Stimulated activated CD4-positive, alpha-beta T cell treated with anti-CD3 and anti-CD28 coated beads, Interleukin-1b, Interleukin-23, amount 100 ng/mL, for 1 hour (primary cell): ENCODE measurements at places on chromosomes 4 and X.

GRCh38 chr4:184288451-184289178 lies 70.9 kb upstream of the ENPP6 start:
- DNase-seq, result no peak

DNA sequence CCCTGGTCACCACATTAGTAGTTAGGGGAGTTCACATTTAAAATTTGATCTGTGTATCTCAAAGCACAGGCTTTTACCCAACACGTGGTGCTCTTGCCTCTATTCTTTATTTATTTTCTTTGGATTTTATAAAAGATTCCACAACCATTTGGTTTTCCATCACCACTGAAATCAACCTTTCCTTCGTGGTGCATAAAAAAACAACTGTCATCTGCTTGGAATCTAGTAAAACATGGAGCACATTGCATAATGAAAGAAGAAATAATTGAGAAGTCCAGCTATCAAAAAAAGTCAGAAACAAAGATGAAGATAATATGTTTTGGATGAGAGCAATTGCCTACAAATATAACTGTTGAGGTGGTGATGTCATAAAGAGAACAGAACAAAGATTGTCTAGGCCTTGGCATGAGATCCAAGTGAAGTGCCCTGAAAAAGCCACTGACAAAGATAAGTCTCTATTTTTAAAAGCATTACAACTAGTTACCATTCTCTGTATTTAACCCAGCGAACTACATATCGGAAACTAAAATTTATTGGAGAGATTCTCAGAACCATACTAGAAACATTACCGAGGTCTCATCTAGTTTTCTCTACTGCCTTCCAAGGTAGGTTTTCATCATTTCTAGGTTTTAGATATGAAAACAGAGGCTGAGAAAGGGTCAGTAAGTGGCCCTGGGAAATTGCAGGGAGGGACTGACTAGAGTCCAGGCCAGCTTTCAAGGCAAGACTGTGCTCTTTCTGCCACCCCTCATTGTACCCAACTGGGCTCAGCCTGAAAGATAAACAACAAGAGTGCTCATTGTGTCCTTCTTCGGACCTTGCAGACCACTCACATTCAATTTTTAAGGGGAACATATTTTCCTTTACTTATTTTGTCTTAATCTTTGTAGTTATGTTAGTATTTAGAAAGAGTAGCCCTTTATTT lies 127.3 kb downstream of the MAD2L1 start:
- DNase-seq, result no peak

GRCh38 chr4:118322831-118323502 lies 29.8 kb downstream of the PRSS12 start:
- no peak for DNase-seq

- no peak for DNase-seq
Observed at GRCh38 chr4:154738426-154738825, 5.4 kb upstream of the LRAT start.

- DNase-seq, result no peak
Observed at GRCh38 chr4:14850455-14851097, 151.7 kb upstream of the CPEB2 start.

- no peak for DNase-seq
Observed at GRCh38 chrX:48823053-48823452, 3.3 kb upstream of the ERAS start.

GRCh38 chrX:47623540-47624027 lies 3.9 kb upstream of the SYN1 start:
- DNase-seq, result peak; percentile 29

- DNase-seq, result no peak
Observed at GRCh38 chrX:29065477-29065876, 478.2 kb downstream of the IL1RAPL1 start.

DNA sequence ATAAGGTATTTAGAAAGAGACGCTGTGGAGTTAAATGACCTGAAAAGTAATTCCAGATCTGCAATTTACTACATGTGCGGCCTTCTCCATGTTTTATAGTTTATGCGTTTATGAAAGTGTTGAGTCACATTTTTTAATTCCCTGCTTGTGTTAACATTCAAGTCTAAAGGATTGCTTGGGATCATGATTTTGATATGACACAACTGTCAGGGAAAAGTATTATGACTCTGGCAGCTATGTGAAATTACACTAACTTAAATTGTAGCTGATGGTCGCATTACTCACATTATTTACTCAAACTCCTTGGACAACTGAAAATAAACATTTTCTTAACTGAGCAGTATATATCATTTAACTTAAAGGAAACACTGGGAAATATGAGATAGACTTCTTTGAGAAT lies 14.3 kb upstream of the GABRB1 start:
- no peak for DNase-seq

DNA sequence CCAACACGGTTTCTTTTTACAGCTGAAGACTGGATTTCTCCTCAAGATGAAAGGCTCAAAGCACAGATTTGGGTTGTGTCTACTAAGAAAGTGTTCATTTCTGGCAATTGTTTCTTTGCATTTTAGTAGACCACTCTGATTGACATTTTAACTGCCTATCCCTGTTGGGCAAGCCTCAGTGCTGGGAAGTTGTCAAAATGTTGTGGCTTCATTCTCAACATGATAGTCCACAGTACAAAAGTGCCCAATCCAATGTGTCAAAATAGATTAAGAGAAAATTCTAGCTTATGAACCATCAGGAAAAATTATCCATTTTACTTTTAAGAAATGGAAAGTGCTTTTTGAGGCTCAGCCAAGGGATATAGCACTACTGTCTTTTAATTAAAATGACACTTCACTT lies 323.9 kb upstream of the PRPS2 start:
- no peak for DNase-seq

- DNase-seq, result no peak
Observed at GRCh38 chrX:7889135-7889534, 38.1 kb downstream of the PNPLA4 start.
